ENCODE measurements at places on chromosomes 2 and 18.

- no peak for DNase-seq
Measured at GRCh38 chr2:85873679-85874078, 15.1 kb downstream of the ST3GAL5 start.

- DNase-seq = no peak
Measured at GRCh38 chr2:41879235-41879916, 168.4 kb upstream of the PKDCC start.

- no peak for DNase-seq
Measured at GRCh38 chr2:135276525-135276924, 224.4 kb downstream of the RAB3GAP1 start.

GRCh38 chr18:8812631-8813030 is 107.3 kb downstream of the MTCL1 start:
- DNase-seq = no peak

DNA sequence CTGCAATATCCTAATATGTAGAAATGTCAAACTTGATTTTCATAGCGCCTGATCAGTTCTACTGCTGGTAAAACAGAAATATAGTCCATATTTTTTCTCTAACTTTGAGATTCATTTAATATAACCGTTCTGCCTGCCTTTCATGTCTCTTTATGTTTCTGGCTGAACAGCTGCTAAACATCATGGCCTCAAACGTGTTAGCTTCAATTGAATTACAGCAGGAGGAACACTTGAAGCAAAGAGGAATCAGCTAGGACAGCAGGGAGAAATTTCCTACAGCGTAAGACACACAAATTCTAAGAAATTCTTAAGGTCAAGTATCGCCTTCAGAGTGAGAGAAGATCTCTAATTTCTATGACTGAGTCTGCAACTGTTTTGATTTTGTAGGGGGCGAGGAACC is 433.2 kb downstream of the FBXO15 start:
- DNase-seq = no peak

GRCh38 chr18:29071869-29072268 is 894.9 kb upstream of the CDH2 start:
- DNase-seq = no peak

- DNase-seq = no peak
Measured at GRCh38 chr2:27211241-27211942, 449 bp upstream of the ATRAID start.

DNA sequence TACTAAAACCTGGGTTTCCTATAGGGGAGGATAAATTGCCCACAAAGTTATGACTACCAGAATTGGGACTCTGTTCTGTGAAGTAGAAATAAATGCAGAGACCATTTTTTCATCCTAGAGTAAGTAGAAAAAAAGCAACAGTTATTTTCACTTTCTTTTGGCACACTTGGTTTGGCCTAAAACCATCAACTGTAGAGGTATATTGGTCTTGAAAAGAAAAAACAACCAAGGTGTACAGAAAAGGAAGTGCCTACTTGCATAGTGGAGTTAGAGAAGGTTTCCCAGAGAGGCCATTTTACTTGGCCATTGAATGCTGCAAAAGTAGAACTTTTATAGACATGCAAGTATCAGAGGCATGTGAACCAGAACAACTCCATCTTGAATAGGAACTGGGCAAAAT is 89.4 kb upstream of the TACR1 start:
- no peak for DNase-seq

DNA sequence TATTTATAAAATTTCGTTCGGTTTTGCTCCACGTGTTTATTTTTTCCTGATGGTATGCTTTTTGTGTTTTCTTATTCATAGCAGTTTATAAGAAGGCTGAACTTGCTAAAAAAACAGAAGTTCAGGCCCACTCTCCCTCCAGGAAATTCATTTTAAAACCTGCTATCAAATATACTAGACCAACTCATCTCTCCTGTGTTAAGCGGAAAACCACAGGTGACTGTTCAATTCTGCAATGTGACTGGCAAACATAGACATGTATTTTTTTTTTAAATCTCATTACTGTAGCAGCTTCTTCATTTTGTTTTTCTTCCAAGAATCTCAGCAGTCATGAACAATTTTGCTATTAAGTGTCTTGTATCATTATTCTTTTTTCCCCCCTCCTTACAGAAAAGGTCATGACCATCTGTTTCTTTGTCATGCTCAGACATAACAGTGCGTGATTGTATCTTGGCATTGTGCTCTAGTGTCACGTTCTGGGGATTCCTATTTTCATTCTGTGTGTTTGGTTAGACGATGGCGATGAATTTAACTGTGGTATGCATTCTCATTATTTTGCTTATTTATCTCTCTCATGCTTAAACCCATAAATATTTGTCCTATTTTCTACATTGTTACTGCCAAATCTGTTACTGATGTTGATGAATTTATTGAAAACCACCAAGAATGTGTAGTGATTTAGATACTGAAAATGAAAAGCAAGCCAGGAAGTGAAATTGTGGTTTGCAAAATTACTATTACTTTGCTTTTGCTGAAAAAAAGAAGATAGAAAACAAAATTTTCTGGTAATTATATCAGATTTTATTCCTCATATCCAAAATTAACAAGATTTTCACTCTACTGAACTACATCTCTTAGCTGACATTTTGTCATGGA is 74.6 kb upstream of the UNC80 start:
- DNase-seq = no peak
